Activated CD4-positive, alpha-beta T cell treated with anti-CD3 and anti-CD28 coated beads, Interleukin-2, amount 50 U/mL, for 48 hours (primary cell): ENCODE measurements at places on chromosomes 4 and X.

DNA sequence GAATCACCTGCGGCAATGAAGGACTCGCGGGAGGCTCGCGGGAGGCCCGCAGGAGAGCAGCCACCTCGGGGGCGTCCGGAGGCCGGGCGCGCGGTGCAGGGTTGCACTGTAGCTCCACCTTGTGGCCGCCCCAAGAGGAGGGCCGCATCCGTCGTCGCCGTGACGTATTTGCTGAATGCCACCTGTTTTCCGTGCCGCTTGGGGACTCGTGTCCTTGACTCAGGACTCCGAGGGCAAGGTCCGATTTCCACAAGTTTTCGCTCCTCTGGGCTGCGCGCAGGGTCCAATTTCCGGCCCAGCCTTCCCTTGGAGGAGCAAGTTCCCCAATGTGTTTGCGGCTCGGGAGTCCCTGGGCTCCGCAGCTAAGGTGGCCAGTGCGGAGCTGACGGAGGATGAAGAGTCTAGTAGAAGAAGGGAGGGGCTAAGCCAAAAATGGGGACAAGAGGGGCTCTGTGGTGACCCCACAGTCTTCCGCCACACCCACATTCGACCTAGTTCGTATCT is 10.7 kb upstream of the DLG3 start:
- peak; percentile 71 for DNase-seq

- DNase-seq, result no peak
These were observed 11.5 kb downstream of the RCHY1 start for GRCh38 chr4:75502671-75503070.

- DNase-seq, result no peak
These were observed 13.2 kb upstream of the C1QTNF7 start for GRCh38 chr4:15414551-15415091.

DNA sequence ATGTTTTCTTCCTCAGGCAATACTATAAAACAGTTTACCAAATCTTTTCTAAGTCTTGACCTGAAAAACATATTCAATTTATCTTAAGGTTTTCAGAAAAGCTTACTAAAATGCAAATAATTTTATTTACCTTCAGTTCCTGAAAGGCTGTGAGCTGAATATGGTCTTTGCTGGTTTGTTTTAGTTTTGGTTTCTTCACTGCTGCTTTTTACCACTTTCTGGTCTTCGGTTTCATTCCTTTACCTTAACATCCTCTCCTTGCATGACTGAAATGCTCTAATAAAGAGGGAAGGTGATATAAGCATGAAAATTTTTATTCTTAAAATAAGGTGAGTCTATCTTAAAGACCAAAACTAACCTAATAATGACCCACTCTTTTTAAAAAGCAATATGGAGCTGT is 97.1 kb upstream of the NRK start:
- DNase-seq, result no peak

DNA sequence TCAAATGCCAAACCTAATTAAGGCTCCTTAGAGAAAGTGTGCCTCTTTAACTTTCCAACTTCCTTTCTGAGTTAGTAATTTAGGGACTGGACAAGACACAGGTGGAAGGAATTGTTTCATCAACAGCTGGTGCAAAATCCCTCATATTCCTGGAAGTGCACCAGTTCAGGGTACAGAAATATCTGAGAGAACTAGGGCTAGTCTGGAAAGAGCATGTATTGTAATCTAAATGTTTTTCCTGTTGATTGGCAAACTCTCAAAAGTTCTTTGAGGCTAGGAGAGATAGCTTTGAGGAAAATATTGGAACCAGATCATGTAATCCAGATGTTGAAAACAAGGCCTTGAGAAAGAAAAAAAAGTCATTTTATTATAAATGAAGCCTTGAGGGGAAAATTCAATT is 98.1 kb upstream of the C1GALT1C1 start:
- no peak for DNase-seq

GRCh38 chr4:62455871-62456270 is 1255.7 kb downstream of the ADGRL3 start:
- no peak for DNase-seq

- DNase-seq, result no peak
These were observed 20.4 kb upstream of the TENM3 start for GRCh38 chr4:182222766-182223165.

GRCh38 chr4:166311169-166311568 is 438.1 kb downstream of the TLL1 start:
- no peak for DNase-seq

- DNase-seq, result no peak
These were observed 24.5 kb upstream of the SCD5 start for GRCh38 chr4:82823062-82823461.

DNA sequence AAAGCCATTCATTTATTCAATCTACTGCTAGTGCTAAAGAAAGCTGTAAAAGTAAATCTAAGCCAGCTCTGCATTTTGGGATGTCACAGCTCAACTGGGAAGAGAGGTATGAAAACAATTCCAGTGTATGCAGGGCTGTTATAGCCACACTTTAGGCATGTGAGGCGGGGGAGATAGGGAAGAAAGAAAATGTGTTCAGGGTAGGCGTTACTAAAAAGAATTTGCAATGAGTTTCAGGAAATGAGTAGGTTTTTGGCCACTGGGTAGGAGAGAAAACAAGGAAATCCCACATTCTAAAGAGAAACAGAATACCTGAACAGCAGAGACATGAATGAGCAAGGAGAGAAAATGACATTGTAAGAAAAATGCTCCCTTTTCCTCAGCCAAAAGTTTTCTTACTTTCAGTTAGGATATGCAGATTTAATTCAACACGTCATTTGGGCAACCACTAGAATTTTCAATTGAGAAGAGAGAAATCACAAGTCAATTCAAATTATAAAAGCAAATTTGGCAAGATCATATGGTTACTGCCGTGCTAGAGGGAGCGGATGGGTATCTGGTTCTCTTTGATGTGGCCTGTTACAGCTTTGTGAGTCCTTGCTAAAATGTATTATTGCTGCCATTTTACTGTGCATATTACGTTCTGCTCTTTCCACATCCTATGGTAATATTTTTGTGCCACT is 226.3 kb downstream of the KCNIP4 start:
- no peak for DNase-seq

GRCh38 chr4:77072195-77072753 is 3.5 kb downstream of the CCNI start:
- DNase-seq, result no peak

GRCh38 chr4:2867758-2868491 is 24.3 kb downstream of the ADD1 start:
- no peak for DNase-seq

DNA sequence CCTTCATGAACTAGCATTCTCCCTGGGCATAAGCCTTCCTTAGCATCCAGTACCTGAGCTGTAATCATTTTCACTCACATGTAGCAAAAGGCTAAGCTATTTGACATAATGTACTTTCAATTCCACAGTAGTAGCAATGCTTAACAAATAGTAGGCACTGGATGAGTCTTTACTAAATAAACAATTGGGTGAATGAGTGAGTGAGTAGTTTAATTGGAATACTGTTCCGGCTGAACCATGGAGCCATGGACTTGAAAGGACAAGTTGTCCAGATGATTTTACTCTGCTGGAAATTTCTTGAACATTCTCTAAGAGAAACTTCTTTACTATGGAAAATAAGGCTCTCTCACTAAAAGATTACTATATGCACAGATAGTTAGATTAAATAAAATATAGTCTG is 159.3 kb downstream of the FAM47B start:
- DNase-seq, result no peak

- no peak for DNase-seq
These were observed 631 bp downstream of the EVC start for GRCh38 chr4:5711479-5712184.

GRCh38 chr4:74486905-74487304 is 42.0 kb downstream of the AREG start:
- no peak for DNase-seq

- no peak for DNase-seq
These were observed 106.6 kb downstream of the SHROOM4 start for GRCh38 chrX:50707405-50707804.

GRCh38 chrX:104113222-104113965 is 1.1 kb downstream of the ZCCHC18 start:
- DNase-seq, result peak; percentile 49

- DNase-seq, result no peak
These were observed 386.6 kb upstream of the CPEB2 start for GRCh38 chr4:14615671-14616070.

- no peak for DNase-seq
These were observed at the start of gene MCF2 for GRCh38 chrX:139708067-139708466. TSS of gene MCF2 (minus strand) at chrX:139708167. CDS start at chrX:139651744, 56,423 bp downstream.

- no peak for DNase-seq
These were observed 47.6 kb downstream of the SPIN3 start for GRCh38 chrX:56947699-56948098.

DNA sequence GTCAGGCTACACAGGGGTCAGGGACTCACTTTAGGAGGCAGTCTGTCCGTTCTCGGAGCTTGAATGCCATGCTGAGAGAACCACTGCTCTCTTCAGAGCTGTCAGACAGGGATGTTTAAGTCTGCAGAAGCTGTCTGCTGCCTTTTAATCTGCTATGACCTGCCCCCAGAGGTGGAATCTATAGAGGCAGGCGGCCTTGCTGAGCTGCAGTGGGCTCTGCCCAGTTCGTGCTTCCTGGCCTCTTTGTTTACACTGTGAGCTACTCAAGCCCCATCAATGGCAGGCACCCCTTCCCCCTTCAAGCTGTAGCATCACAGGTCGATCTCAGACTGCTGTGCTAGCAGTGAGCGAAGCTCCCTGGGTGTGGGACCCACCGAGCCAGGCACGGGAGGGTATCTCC is 31.5 kb upstream of the UNC5C start:
- DNase-seq, result no peak

- no peak for DNase-seq
These were observed 701.2 kb upstream of the LCORL start for GRCh38 chr4:18722748-18723191.

- no peak for DNase-seq
These were observed 1109.0 kb upstream of the IGFBP7 start for GRCh38 chr4:58219179-58219578.

GRCh38 chr4:42633605-42634388 is 23.1 kb downstream of the ATP8A1 start:
- DNase-seq, result no peak

DNA sequence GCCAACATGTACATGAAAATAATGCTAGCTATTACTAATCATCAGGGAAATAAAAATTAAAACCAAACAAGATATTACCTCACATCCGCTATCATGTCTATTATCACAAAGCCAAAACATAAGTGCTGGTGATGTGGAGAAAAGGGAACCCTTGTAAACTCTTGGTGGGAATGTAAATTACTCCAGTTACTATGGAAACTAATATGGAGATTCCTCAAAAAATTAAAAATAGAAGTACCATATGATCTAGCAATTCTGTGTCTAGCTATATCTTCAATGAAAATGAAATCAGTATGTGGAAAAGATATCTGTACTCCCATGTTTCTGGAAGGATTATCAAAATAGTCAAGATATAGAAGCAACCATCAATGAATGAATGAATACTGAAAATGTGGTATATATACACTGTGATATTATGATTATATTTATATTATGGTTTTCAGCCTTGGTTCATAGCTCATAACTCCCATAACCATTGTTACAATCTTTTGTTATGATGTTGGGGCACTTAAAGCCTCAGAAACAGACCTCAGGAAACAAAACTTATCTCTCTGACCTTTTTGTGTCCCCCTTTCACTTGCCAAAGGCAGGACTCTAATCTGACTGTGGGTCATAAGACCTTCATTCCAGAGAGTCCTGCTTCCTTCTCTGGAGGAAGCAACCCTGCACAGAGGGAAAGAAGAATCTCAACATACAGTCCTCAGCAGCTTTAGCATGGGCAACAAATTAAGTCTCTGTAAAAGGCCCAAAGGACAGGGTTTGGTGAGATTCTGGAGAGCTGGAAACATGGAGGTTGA is 933.2 kb downstream of the ADGRL3 start:
- DNase-seq, result no peak

DNA sequence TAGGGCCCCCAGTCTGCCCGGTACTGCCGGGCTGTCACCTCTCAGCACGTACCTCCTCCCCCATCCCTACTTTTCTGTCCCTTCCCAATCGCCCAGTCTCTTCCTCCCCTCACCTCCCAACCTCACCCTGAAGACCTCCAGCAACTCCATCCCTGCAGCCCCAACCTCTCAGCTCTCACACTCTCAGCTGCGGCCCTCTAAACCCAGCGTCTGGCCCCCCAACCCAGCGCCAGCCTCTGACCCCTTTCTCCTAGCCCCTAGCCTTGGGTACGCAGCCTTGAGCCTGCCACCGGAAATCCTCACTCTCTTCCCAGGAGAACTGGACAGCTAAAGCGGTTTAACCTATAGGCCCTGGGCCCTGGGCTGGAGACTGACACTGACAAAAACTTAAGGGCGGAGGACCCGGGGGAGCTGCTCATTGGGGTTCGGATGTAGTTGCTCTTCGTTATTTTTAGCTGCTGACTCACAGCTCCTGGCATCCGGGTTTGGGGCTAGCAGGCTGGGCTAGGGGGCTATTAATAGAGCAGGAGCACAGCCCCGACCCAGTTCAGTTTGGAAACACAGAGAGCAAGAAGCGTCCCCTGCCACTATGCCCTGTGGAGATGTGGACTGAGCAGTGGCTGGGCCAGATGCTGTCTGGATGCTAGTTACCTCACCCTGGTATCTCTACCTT is 9.6 kb upstream of the DLG3 start:
- DNase-seq, result no peak
